ENCODE measurements at places on chromosomes 6 and 20.

- DNase-seq, result no peak
Observed at GRCh38 chr6:161094955-161095354, 103.4 kb downstream of the MAP3K4 start.

DNA sequence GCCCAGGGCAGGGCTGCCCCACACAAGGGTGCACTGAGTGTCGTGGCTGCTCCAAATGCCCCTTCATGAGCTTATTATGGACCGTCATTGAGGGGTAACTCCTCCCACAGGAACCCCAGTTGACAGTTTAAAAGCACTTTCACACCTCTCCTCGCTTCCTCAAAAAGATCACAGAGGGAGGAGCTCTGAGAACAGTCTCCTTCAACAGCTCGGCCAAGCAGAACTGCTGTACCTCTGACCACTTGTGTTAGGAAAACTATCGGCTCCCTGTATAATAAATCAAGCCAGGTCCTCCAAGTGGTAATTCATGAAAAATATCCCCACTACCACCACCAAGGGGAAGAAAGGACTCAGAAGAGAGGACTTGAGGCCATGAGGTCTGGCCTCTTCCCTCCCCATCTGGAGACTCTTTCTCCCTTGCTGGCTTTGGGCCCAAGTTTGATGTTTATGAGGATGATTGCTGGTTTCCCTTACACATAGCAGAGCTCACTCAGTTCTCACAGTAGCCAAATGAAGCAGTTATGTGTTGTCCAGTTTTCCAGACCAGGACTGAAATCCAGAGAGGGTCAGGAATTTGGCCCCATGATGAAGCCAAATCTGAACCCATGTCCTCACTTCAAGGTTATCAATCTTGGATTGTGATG is 8.7 kb downstream of the SNX21 start:
- no peak for DNase-seq

DNA sequence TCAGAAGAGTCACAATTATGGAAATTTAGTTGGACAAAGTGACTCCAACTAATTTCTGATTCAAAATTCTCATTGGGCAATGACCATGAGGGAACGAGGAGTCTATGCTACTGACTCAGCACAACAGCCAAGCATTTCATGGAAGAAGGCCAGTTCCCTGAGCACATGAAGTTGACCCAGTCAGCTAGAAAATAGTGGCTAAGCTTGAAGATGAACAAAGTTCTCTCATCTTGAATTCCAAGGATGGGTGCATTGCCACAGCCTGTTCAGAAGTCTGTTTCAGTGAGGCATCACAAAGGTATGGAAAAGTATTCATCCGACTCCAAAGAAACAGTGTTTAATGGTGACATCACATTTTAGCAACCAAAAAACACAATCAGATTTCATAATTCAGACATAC is 676.9 kb downstream of the HACE1 start:
- no peak for DNase-seq

GRCh38 chr6:22666021-22666420 is 96.7 kb downstream of the HDGFL1 start:
- DNase-seq, result no peak

DNA sequence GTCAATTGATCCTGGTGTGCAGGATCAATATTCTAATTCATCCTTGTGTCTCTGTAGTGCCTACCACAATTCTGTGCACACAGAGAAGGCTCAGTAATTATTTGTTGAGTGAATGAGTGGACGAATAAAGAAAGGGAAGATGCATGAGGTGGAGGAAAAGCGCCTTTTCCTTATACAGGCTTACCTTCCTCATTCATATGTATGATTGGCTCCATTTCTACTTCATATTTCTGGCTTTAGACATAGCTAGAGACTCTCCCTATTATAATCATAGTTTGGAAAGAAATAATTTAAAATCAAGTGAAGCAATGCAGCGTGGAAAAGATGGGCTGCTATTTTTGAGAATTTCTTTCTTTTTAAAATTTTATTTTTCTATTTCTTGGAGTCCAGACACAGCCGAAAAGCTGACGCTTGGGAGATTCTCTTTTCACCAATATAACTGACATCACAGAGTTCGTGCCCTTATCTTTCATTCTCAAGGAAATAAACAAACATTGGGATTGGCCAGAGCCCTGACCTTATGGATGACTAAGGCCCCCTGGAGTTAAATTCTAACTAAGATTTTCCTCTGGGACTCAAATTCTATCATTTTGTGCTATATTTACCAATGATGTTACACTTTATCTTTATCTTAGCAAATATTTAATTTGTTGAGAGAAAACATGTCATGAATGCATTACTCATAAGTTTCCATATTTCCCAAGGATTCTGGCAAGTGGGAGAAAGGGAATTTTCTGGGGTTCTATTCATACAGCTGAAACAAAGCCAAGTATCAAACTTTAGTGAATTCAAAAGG is 48.1 kb downstream of the PRL start:
- no peak for DNase-seq

- DNase-seq, result no peak
Observed at GRCh38 chr20:11676630-11677287, 240.9 kb upstream of the BTBD3 start.

DNA sequence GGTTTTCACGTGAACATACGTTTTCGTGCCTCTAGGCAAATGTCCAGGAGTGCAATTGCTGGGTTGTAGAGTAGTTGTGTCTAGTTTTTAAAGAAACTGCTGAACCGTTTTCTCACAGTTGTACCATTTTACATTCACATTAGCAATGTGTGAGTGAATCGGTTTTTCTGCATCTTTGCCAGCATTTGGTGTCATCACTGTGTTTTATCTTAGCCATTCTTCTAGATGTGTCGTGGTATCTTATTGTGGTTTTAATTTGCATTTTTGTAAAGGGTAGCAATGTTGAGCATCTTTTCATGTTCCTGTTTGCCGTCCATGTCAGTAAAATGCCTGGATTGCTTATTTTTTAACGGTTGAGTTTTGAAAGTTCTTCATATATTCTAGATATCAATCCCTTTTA is 10.2 kb downstream of the DOK5 start:
- DNase-seq, result no peak

GRCh38 chr20:17678295-17678694 is 3.7 kb downstream of the RRBP1 start:
- no peak for DNase-seq

- DNase-seq, result no peak
Observed at GRCh38 chr6:1247894-1248293, 64.0 kb upstream of the FOXQ1 start.

DNA sequence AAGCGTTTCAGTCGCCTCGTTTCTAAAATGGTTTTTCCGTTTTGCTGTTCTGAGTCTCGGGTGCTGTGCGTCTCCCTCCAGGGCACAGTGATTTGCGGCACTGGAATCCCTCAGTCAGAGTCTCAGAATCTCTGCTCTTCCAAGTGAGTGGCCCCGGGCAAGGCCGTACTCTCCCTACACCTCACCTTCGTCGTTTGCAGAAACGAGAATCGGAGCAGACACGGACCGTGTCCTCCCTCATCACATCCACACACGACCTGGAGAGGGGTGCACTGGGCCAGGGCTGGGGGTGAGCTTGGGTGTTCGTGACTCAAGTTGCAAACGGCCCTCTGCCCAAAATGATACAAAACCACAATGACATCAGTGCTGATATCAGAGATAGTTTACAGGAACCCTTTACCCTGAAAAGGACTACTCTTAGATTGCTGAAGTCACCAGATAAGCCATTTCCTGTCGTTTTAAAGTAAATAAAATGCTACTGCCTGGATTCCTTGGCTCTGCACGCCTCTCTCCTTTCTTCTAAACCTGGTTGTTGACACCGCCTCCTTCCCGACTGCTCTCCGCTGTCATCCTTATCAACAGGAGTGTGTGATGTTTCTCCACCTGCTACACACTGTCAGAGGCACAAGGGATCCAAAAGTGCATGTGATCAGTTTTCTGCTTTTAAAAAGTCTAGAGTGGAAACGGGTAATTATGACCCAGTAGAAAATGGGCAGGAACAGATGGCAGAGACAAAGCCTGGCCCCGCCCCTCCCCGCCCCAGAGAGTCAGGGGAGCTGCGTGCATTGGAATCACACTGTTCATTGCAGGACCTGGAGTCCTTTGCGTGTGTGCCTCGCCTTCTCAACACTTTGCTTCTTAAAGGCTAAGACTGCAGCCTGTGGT is 38.4 kb downstream of the KIF25 start:
- no peak for DNase-seq

DNA sequence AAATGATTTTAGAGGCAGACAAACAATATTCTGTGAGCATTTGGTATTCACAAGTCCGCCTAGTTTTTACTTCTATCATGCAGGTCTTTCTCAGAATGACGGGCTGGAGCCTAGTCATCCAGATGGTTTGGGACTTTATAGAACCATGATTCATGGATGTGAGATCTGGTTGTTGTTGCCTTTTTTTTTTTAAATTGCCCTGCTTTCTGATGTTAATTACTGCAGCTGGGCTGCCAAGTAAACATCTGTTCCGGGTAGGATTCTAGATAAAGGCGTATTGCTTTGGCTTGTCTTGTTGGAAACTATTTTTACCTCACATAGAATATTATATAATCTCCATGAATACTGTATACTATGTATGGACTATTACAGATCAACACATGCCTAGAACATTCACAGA is 58.1 kb downstream of the RNF217 start:
- DNase-seq, result no peak

GRCh38 chr20:33858666-33859065 is 47.5 kb downstream of the CHMP4B start:
- no peak for DNase-seq

DNA sequence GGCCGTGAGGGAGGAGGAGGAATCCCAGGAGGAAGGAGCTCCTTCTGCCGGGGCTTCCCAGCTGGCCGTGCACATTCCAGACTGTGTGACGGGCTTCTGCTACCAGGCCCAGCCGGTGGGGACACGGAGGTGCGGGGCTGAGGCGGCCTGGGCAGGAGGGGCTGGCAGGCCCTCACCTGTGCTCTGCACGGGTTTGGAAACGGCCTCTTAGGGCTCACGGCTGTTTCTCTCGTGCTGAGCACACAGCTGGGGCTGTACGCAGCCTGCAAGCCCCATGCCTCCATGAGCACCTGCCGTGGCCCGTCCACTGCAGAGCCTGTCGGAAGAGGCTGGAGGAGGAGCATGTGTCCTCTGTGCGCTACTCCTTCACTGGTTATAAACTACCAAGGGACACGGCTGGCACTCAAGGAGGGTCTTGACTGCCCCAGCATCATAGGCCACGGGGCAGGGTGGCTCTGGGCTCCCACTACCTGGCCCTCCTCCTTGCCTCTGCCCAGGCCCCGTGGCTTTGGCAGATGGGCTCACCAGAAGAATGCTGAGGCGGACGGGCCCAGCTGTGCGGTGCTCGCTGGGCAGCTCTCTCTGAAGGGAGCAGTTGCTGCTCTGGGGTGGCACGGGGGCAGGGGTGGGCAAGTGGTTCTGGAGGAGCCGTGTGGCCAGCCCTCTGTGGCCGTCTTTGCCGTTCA is 15.8 kb downstream of the NPEPL1 start:
- peak; percentile 23 for DNase-seq

DNA sequence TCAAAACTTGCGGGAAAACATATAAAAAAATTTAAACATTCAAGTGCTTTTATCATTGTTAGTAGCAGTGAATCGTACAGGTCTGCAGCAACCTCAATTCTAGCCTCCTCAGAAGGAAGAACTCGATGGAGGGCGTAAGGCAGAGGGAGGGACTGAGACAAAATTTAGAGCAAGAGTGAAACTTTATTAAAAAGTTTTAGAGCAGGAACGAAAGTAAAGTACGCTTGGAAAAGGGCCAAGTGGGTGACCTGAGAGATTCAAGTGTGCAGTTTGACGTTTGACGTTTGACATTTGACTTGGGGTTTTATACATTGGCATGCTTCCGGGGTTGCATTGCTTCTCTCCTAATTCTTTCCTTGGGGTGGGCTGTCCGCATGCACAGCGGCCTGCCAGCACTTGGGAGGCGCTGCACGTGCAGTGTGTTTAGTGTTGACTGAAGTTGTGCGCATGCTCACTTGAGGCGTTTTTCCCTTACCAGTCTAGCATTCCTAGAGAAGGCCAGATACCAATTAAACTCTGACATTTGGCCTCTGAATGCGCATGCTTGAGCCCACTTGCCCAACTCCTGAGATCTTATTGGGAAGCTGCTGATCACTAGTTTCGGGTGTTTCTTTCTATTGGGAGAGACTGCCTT is 82.6 kb downstream of the TBX18 start:
- DNase-seq, result no peak

- peak; percentile 22 for DNase-seq
Observed at GRCh38 chr20:37362231-37362792, 16.4 kb downstream of the SRC start.

DNA sequence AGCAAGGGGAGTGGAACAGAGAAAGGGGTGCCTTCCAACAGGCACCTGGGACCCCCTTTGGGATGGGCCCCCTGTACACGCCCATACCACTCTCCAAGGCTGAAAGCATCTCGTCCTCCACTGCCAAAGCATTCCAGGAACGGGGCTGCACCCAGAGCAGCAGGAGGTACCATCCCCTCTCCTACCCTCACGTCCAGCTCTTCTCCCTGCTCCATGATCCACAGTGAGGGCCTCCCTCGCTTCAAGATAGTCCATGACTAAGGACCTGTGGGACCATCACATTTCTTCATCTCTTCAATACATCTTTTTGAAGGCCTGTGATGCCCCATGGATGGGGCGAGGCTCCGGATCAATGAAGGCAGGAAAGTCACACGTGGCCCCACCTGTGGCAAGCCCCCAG is 209.9 kb downstream of the ANKRD60 start:
- no peak for DNase-seq

DNA sequence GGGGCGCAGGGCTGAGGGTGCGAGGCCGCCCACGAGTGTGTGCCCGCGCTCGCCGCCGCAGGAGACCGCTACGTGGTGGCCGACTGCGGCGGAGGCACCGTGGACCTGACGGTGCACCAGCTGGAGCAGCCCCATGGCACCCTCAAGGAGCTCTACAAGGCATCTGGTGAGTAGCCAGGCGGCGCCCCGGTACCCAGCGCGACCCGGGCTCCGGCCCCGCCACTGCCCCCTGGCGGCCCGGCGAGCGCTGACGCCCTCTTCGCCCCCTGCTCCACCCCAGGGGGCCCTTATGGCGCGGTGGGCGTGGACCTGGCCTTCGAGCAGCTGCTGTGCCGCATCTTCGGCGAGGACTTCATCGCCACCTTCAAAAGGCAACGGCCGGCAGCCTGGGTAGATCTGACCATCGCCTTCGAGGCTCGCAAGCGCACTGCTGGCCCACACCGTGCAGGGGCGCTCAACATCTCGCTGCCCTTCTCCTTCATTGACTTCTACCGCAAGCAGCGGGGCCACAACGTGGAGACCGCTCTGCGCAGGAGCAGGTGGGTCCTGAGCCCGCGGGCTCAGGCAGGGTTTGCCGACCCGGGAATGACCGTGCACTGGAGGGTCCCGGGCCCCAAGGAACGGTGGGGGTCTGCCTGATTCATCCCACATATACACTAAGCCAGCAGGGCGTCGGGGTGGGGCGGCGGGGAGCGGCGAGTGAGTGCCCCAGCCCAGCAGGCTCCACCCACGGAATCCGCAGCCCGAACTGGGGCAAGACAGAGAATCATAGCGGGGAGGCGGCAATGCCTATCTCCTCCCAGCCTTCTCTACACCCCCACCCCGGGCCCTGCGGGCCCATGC is 17.4 kb downstream of the HSPA12B start:
- peak; percentile 55 for DNase-seq
